ENCODE measurements at places on chromosomes 2 and 18.
A peak's percentile ranks its signal among the peaks of the same experiment; 100 is the strongest.

DNA sequence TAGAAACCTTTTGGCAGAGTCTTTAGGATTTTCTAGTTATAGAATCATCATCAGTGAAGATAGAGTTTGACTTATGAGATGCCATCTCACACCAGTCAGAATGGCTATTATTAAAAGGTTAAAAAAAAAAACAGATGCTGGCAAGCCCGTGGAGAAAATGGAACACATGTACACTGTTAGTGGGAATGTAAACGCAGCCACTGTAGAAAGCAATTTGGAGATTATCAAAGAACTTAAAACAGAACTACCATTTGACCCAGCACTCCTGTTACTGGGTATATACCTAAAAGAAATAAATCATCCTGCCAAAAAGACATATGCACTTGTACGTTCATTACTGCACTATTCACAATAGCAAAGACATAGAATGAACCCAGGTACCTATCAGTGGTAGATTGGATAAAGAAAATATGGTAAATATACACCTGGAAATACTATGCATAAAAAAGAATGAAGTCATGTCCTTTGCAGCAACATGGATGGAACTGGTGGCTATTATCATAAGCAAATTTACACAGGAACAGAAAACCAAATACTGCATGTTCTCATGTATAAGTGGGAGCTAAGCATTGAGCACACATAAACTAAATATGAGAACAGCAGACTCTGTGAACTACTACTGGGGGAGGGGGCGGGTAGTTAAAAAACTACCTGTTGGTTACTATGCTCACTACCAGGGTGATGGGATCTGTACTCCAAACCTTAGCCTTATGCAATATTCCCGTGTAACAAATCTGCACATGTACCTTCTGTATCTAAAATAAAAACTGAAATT is 279.0 kb downstream of the KIAA1328 start:
- DNase-seq: no peak

GRCh38 chr18:1581581-1581980 is 676.9 kb downstream of the ADCYAP1 start:
- no peak for DNase-seq

- no peak for DNase-seq
Measured at GRCh38 chr18:44895176-44895798, 214.6 kb downstream of the SETBP1 start.

- DNase-seq: peak; percentile 78
Measured at GRCh38 chr2:218406209-218406948, 6.7 kb downstream of the CTDSP1 start.

DNA sequence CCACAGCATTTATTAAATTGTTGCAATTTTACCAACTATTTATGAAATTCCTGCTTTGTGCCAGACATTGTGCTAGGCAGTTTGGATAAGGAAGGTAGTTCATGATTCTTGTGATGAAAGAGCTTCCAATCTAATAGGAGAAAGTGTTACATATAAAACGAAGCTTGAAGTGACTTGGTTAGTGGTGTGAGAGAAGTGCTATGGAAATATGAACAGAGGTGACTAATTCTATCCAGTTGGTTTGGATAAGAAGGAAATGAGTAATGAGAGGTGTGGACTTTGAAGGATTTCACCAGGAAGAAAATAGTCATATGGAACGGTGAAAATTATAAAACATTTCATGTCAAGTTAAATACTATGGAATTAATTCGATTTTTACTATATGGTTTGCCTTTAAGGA is 48.6 kb downstream of the EML6 start:
- DNase-seq: peak; percentile 13

- DNase-seq: peak; percentile 48
Measured at GRCh38 chr2:102839668-102840388, 78.0 kb downstream of the TMEM182 start.

DNA sequence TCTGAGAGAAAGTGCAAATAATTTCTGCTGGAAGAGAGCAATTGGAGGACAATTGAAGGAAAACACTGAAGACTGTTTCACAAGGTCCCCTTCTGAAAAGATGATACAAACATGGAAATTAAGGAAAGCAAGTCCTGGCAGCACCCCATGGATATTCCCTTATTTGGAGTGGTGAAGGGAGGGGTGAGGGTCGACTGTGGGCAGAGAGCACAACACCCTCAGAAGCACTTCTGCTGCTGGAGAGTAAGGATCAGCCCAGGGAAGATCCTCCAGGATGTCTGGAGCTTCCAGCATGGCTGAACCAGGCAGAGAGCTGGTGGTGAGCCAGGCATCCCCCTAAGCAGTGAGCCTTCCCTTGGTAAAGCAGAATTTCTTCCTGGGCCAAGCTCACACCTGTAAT is 54.7 kb downstream of the LINC00305 start:
- DNase-seq: no peak

GRCh38 chr2:111157071-111157661 is 36.5 kb downstream of the BCL2L11 start:
- no peak for DNase-seq

DNA sequence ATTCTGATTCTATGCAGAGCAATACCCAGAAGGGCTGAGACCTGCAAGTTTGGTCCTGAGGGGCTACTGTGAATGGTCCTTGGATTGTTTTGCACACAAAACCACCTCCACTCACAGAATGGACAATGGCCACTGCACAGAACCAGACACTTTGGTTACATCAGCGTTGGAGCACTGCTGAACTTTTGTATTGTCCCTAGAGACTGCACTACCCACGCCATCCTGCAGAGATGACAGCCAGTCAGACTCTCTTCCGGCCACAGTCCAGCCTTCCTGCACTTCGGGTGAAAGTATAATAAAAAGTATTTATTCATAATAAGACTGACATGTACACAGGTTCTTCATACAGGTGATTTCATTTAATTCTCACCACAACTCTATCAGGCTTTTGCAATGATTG is 35.7 kb downstream of the CELF4 start:
- DNase-seq: no peak

DNA sequence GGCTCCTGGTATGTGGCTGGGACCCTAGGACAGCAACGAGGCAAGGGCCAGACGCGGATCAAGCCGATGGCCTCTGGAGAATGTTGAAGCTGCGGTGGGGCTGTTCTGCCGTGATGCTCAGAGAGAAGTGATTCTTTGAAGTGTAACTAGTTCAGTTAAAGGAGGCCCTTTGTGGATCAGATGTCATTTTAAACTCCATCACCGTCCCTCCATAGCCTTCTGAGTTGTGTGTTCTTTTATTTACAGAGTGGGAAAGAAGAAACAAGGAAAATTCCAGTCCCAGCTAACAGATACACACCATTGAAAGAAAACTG is 403 bp downstream of the PNO1 start:
- no peak for DNase-seq

DNA sequence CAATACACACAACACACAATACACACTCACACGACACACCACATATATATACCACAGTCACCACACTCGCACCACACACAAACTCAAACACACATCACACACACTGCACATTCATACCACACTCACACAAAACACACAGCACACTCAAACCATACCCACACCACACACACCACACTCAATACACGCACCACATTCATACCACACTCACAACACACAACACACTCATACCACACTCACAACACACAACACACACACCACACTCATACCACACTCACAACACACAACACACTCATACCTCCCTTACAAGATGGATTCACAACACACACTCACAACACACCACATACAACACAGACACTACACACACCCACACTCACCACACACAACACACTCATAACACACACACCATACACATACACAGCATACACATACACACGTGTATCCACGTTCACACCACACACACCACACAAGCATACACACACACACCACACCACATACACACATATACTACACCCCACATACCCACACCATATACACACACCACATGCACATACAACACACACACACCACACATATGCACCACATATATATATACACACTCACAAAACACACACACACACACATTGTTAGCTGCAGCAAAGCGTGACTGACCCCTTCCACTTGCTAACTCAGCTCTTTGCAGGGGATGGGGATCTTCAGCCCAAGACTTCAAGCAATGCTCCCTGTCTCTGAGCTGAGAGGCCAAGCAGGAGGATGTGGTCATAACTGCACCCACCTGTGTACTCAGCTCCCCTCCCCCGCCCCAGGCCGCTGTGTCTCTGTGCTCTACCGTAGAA is 59.0 kb downstream of the SDC1 start:
- DNase-seq: no peak

GRCh38 chr2:26325851-26326250 is 20.1 kb upstream of the SELENOI start:
- DNase-seq: no peak

GRCh38 chr2:104804148-104804890 is 49.6 kb upstream of the POU3F3 start:
- DNase-seq: no peak

- peak; percentile 6 for DNase-seq
Measured at GRCh38 chr2:170928036-170928823, 823 bp upstream of the GORASP2 start.

DNA sequence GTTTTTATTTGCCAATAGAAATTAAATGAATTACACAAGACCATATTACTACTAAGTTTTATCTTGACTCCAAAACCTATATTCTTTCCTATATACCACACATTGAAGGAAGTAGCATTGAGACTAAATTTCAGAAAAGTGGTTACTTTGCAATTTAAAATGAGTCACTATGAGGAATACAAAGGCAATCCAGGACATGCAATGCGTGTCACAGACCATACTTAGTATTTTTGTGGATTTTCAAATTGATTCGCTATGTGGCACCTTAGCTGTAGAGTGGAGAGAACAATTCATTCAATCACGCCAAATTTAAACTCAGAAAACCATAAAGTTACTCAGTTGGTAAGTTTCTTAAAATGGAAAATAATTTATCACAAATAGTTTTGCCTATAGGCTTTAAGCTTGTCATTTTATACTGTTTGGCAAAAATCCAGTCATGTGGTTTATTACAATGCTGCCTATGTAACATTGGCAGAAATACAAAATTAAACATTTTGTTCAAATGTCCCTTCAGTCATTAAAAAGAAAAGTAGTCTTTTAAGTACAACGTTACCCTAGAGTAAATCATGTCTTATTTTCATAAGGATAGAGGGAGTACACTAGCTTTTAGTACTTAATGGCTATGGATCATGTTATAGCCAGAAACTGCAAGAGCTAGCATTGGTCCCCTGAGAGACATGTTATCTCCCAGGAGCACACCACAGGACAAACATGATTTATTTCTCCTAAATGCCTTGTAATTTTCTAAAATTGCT is 222.8 kb upstream of the CDH7 start:
- DNase-seq: no peak

DNA sequence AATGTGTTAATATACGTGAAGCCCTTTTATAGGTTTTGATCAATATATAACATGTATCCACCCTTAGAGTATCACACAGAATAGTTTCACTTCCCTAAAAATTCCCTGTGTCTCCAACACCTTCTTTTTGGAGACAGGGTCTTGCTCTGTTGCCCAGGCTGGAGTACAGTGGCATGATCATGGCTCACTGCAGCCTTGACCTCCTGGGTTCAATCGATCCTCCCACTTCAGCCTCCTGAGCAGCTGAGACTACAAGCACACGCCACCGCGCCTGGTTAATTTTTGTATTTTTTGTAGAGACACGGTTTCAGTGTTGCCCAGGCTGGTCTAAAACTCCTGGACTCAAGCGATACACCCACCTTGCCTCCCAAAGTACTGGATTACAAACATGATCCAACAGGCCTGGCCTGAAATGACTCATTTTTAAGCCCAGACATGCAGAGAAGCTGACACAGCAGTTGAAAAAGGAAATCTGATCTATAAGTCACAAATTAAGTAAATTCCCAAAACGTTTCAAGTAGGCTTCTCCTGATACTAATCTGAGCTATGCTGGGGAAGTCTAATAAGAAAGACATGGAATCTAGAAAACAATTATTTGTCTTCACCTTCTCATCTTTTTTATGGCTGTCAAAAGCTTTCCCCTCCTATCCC is 2.9 kb downstream of the DUSP11 start:
- no peak for DNase-seq

DNA sequence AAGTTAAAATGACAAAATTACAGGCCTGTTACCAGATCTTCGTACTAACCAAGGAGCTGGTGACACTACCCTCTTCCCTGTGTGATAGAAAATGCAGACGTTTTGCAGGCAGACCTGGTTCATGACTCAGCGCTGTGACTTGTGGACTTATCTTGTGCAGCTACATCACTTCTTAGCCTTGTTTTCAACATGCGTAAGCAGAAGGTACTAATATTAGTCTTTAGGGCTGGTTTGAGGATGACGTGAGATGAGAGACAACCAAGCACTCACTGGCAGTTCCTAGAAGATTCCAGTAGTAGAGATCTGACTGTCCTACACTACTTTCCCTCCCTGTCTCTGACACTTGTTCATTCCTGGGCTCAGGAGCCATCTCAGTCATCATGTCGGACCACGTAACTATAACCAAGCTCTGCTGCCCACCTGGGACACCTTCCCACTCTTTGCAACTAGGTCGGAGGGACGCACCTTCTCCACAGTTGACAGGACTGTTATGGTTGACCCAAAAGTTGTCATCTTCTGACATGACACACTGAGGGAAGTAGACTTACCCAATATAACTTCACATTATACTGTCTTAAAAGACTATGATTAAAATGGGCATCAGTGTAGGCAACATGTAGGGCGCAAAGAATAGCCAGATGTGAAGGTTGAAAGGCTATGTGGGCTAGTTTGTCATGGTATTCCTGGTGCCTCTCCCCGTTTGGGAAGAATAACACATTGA is 64.8 kb downstream of the TNFRSF11A start:
- no peak for DNase-seq

All from SW 1271 (cell line).